HS-5 (cell line): ENCODE measurements at places on chromosomes 4 and X.

DNA sequence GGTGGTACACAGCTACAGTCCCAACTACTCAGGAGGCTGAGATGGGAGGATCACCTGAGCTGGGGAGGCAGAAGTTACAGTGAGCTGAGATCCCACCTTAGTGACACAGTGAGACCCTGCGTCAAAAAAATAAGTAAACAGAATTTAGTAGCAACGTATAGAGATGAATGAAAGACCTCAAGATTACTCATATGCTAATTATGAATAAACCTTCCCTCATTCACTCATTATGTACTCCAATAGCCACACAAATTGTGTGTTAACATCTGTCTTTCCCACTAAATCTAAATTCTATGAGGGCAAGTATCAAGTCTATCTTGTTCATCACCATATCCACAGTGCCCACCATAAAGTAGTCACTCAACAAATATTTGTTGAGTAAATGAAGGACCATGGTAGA lies 111.5 kb downstream of the LRBA start:
- DNase-seq, result no peak

- no peak for DNase-seq
Observed at GRCh38 chr4:119232286-119232685, 19.8 kb downstream of the USP53 start.

- DNase-seq, result no peak
Observed at GRCh38 chr4:45102716-45103115, 376.4 kb upstream of the GNPDA2 start.

DNA sequence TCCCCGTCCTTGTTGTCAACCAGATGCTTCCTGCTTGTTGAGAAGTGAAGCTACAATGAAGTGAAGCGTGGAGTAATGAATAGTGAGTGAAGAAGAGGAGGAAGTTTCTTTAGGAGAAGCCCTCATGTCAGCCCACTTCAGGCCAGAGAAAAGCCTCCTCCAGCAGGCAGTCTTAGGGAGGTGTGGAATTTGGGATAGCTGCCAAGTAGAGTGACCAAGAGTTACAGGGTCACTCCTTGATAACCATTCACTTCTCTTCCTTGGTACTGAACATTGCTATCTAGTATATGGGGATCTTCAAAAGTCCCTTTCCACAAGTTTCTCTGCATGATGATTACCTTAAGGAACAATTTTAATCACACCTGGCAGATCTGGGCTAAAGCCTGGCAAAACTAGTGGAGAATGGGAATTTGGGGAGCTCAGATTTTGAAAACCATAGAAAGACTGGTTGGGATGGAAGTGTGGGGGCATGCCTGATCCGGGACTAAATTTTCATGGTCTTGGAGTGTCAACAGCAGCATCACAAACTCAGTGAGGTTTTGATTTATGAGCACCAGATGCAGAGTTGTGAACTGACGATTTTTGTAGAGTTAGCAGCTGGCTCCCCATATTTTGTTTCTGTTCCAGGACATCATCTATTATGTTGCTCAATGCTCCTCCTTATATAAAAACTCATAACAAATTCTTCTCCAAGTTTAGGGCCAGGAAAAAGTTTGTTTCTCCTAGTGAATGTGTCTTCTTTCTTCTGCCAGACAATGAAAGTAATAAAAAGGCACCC lies 53.1 kb downstream of the IGSF1 start:
- no peak for DNase-seq

- no peak for DNase-seq
Observed at GRCh38 chr4:151402145-151402865, 6.7 kb upstream of the FHIP1A start.

GRCh38 chrX:30822068-30822681 lies 66.9 kb downstream of the TAB3 start:
- no peak for DNase-seq

DNA sequence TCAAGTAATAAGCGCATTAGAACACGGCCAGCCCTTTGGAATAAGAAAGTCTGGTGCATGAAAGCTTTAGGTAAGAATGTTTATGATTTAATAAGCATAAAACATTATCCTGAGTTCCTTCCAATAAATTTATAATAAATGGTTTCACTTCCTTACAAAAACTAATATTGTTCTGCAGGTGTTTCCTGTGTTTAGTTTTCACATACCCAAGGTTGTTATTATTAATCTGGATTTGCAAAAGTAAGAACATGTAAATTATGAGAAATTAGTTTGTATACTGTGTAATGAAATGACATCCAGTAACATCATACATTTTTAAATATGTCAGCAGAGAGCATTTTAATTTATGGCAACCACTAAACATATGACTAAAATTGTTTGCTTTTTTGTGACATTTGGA lies 72.1 kb downstream of the BANK1 start:
- no peak for DNase-seq

DNA sequence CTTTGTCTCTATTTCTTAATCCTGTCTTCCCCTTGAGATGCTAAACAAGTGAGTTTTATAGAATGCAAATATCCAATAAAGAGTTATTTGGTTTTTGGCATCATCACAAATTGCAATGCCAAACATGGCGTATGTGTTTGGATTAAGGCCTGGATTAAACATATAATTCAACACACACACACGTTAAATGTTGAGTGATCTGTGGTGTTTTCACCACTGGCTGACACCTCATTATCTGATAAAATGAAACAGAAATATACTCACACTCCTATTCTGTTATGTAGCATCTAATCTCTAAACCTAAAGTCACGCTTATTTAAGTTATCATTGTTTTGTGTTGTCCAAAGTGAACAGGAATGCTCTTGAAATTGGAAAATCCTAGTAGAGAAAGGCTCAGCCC lies 506.2 kb downstream of the FSTL5 start:
- no peak for DNase-seq

- no peak for DNase-seq
Observed at GRCh38 chr4:37990731-37991245, 30.6 kb downstream of the PTTG2 start.

- DNase-seq, result no peak
Observed at GRCh38 chrX:113522814-113523213, 682.2 kb upstream of the AMOT start.

DNA sequence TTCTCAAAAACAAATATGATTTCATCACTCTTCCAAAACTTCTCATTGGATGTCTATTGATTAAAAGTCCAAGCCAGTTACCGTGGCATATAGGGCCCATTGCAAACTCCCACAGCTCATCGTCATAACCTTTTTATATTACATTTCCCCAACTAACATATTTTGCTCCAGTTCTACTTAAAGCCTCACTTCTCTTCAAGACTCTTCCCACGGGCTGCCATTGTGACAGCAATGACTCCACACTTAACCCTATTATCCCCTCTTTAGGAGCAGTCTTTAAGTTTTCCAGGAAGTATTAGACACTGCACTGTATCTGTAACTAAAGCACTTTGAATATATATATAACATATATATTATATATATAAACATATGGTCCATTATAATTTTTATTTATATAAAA lies 44.5 kb downstream of the DTHD1 start:
- no peak for DNase-seq

DNA sequence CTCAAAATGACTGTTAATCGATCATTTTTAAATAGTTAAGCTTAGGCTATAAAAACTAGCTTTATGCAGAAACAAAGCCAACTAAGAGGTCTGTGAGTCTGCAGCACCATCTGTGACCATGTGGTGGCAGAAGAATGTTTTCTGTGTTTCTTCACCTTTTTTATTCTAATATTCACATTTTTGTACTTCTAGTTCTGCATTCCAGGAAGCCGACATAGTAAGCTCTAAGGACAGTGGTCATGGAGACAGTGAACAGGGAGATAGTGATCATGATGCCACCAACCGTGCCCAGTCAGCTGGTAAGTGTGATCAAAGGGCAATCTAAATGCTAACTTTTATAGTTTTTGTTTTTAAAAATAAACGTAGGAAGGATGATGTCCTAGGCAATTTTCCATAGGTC lies 5.6 kb downstream of the PCDH10 start:
- peak; percentile 15 for DNase-seq

DNA sequence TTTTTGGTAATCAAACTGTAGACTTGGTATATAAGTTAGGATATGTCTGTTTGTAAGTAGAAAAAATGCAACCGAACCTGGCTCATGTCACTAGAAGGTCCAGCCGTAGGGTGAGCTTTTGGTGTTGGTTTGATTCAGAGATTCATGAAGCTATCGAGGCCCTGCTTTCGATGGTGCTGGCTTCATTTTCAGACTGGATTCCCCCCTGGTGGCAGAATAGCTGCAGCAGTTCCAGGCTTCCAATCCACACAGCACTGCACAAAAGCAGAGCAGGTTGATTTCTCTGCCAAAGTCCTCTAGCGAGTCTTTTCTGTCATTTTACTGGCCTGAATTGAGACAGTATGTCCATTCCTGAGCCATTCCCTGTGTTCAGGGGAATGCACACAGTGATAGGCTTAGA lies 33.1 kb downstream of the PDK3 start:
- no peak for DNase-seq

- DNase-seq, result no peak
Observed at GRCh38 chr4:31045724-31046318, 325.7 kb downstream of the PCDH7 start.

GRCh38 chrX:150167482-150168324 lies 195.4 kb upstream of the MAMLD1 start:
- no peak for DNase-seq

DNA sequence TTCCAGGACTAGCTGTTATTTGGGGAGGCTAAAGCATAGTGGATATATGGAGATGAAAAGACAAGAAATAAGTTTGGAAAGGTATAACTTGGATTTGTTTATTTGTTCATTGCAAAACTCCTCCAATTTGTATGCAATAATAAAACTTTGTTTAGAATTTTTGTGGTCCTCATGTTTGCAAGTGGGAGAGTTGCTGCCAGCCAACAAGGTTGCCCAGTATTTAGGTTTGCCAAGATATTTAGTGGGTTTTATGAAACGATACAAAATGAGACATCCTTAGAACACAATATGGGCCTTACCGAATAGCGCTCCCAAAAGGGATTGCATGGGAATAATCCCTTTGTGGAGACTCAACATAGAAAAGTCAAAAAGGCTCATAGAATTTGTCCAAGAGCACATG lies 162.1 kb downstream of the INPP4B start:
- no peak for DNase-seq

- DNase-seq, result no peak
Observed at GRCh38 chr4:5827108-5828004, 65.5 kb downstream of the CRMP1 start.

- DNase-seq, result no peak
Observed at GRCh38 chr4:107834241-107834794, 9.6 kb downstream of the SGMS2 start.

DNA sequence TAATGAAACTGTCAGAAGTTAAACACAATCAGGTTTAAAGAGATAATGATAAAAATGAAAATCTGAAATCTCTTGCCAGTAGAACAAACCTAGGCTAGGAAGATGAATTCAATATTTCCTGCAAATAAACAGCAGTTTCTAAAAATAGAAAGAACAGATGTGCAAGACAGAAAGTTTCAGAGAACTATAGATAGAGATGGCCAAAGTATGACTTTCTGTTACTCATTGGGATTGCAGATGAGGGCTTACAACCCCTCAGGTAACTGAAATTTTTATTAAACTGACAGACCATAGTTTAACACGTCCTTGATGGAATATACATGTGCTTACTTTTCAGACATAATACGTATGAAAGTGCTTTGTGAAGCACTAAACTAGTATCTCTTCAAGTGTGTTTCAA lies 82.3 kb upstream of the PPARGC1A start:
- no peak for DNase-seq

- DNase-seq, result no peak
Observed at GRCh38 chr4:113901994-113902787, 77.3 kb downstream of the ARSJ start.

DNA sequence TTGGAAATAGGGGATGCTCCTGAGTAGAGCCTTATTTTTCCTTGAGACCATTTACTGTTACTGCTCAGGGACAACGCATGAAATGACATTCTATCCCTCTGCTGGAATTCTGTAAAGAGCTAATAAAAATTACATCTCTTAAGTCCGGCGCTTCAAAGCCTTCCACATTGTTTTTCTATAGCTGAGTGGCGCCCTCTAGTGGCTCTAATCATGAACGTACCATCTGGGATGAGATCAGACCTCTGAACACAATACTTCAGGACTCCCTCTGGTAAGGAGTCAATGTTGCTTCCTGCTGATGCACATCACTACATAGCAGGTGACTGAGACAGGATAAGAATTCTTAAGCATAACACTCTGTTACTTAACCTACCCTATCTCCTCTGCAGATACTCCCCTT lies 6.0 kb downstream of the HMGN5 start:
- DNase-seq, result no peak

DNA sequence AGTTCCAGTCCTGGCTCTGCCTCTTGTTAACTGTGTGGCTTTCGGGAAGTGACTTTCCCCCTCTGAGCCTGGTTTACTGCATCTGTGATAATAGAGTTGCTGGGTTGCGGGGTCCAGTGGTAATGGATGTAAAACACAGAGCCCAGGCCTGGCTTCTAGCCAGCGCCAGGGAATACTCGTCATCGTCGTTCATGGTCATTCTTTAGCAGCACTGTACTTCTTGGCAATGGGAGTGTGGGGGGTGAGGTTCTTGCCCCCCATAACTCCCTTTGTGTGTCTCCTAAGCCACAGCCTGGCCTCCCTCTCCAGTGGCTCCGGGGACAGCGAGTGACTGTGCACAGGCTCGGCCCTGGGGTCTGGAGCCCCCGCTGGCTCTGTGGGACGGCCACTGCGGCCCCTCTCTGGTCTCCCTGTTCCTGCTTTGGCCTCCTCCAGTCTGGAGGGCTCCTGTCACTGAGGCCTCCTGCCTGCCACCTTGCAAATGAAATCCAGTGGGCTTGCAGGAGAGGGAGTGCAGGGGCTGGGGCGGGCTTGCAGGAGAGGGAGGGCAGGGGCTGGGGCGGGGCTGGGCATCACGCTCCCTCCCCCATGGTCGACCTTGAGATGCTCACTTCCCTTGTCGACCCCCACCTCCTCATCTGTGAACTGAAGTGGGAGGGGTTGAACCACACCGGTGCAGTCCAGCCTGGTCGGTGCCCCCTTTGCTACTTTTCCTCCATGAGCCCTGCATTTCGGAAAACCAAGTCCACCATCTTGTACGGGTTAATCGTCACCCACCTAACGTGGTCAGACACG lies 13.2 kb downstream of the PSAPL1 start:
- DNase-seq, result no peak

DNA sequence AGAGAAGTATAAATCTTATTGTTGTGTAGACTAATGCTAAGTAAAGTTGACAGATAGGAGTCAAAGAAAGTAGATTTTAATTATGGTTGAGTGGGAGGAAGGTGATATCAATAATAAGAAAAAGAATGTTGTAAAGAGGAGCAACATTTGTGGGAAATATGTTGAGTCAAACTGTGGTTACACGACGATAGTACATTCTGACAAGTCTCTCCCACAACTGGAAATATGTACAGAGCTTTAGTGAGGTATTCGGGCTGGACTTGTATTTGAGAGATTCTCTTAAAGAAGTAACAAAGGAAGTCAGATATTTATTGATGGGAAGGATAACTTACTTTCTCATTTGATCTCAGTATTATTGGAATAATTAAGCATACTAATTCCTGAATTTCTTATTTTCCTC lies 525.3 kb upstream of the MAGEB2 start:
- no peak for DNase-seq

- DNase-seq, result no peak
Observed at GRCh38 chrX:141278306-141278705, 36.0 kb upstream of the SPANXC start.
